Lower lobe of right lung (tissue), 2 donors: ENCODE measurements at places on chromosomes 2 and 18. TPM values are rescaled to one million over a fixed set of nuclear protein-coding genes. Genes with fewer than 3 reads are reported as not detected.

- DNase-seq: no peak
Measured at GRCh38 chr2:45681675-45682074, 30.2 kb downstream of the PRKCE start.

Gene KATNAL2
- total RNA-seq: 3.8 TPM

DNA sequence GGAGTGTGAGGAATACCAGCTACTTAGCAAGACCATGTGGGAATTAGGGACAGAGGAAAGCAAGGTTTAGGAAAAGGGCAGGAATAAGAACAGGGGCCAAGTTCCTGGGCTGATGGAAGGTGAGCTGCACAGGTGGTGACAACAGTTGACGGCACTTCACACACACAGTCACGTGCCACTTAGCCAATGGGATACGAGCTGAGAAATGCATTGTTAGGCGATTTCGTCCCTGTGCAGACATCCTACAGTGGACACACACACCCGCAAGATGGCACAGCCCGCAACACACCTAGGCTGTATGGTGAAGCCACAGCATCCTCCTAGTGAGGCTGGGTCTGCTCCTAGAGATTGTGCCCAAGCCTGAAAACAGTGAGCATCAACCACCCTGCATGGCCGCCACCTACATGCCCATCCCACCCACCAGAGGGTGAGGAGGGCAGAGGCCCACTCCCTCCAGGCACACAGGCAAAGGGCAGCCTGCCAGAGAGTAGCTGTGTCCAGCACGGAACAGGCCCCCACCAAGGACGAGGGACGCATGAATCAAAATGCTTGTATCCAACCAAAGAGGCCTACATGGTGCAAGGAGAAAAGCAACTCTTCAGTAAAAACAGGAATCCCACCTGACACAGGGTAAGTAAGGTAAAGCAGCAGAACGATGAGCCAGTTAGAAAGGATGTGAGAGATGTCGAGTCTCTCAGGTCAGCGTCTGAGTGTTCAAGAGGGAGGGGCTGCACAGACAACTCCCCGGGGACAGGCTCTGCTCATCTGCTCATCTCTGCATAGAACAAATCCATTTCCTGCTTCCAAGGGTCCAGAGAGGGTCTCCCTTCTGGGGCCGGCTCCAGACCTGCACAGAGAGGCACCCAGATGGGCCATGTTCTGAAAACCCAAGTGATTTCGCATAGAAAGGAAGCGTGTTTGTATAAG lies 51.3 kb downstream of the ZNF516 start:
- DNase-seq: peak; percentile 27

DNA sequence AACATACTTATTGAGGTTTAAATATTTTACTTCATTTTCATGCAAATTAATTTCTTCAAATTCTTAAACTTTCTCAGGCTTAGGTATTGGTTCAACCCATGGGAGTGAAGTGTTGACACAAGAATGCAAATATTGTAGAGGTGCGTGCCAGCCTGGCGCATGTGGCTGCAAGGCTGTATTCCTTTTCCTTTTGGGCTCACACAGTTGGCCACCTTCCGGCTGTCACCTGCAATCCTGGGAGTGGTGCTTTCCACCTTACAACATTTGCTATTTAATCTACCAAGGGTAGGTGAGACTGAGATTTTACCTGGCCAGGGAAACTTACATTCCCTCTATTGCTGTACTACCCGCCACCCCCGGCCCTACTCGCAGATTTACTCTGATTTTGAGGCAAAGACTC lies 141.1 kb downstream of the DCC start:
- DNase-seq: peak; percentile 58

- DNase-seq: no peak
Measured at GRCh38 chr2:10325278-10326145, 22.8 kb downstream of the HPCAL1 start.

DNA sequence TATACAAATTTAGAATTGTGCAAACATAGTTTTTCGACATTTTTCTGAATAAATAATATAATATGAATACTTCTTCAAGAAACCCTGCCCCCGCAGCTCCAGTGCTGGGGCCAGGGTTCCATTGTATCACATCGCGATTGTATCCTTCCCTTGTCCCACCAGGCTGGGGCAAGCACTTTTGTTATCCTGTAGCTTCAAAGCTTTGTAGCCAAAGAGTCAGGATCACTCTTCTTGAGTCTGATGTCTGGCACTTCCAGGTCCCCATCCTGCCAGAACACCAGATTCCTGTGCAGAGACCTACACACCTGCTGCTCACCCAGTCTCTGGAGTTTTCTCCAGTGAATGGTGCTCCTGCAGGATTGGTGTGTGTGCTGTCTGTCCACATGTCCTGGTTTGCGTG lies 186.9 kb downstream of the ASB1 start:
- no peak for DNase-seq

GRCh38 chr2:217505303-217505702 lies 497.5 kb downstream of the TNS1 start:
- no peak for DNase-seq

Gene SPC25
- total RNA-seq: 0.50 TPM

Gene PIKFYVE
- total RNA-seq: 27.8 TPM

GRCh38 chr2:151063271-151063670 lies 198.4 kb downstream of the RBM43 start:
- no peak for DNase-seq

Gene REG3G
- not detected for total RNA-seq

GRCh38 chr2:138157372-138157771 lies 193.1 kb downstream of the HNMT start:
- DNase-seq: no peak

Gene APCDD1
- 33.4 TPM for total RNA-seq

- DNase-seq: no peak
Measured at GRCh38 chr2:182784777-182785176, 68.7 kb downstream of the DNAJC10 start.

Gene KYNU
- total RNA-seq: 30.6 TPM

DNA sequence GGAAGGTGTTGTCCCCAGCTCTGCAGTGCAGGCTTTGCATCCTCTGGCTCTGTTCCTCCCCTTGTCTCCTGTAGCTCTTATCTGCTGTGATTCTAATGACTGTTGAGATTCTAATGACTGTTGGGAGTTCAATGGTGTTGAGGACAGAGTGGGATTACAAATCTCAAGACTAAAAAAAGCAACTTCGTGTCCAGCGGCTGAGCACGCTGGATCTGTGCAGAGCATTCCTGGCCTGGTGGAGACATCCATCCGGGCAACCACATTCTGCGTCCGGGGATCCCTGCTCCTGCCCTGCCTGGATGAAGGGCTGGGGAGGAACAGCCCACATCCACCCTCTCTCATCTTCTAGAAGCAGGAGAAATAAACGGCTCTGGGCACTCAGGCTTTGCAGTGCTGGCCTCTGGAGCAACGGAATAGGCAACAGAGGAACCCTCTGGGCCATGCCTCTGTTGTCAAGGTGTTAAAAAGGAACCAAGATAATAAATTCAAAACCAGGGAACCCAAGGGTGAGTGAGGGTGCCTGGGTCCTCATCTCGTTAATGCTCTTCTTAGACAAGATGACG lies 106.7 kb upstream of the ASB18 start:
- no peak for DNase-seq

DNA sequence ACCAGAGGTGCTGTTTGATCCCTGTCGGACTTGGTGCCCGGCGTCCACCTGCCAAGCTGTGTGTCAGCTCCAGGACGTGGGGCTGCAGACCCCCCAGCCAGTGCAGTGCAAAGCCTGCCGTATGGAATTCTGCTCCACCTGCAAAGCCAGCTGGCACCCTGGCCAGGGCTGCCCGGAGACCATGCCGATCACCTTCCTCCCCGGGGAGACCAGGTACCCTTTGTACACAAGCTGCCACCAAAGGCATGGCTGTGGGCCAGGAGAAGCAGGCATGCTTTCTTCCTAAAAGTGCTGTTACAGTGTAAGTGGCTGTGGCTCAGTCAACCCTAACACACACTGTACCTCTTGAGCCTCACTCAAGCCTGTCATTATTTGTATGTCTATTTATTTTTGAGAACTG lies 103.3 kb downstream of the RNF144A start:
- no peak for DNase-seq

GRCh38 chr2:23625726-23626125 lies 240.7 kb downstream of the KLHL29 start:
- DNase-seq: peak; percentile 22

GRCh38 chr2:84959095-84959565 lies 11.8 kb upstream of the KCMF1 start:
- no peak for DNase-seq

DNA sequence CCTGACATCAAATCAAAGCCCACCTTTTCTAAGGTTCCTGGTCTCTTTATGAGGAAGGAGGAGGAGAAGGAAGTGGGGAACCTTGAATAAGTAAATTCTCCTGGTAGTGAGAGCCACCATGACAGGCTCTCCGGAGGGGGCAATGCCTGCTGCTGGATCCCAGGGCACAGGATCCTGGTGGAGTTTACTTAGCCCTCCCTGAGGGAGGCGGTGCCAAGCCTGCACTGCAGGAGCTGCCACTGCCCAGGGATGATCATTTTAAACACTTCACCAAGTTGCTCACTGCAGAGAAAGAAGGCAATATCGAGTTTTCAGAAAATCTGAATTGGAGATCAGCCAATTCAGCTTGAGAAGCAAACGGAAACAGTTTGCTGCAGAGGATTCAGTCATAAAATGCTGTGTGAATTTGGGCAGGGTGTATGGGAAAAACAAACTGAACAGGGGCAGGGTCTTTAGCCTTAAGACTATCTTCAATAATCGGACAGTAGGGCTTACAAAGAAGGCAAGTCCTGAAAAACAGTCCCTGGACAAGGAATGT lies 200.7 kb downstream of the RAD51AP2 start:
- no peak for DNase-seq

- no peak for DNase-seq
Measured at GRCh38 chr2:215002500-215002899, 135.9 kb downstream of the ABCA12 start.

DNA sequence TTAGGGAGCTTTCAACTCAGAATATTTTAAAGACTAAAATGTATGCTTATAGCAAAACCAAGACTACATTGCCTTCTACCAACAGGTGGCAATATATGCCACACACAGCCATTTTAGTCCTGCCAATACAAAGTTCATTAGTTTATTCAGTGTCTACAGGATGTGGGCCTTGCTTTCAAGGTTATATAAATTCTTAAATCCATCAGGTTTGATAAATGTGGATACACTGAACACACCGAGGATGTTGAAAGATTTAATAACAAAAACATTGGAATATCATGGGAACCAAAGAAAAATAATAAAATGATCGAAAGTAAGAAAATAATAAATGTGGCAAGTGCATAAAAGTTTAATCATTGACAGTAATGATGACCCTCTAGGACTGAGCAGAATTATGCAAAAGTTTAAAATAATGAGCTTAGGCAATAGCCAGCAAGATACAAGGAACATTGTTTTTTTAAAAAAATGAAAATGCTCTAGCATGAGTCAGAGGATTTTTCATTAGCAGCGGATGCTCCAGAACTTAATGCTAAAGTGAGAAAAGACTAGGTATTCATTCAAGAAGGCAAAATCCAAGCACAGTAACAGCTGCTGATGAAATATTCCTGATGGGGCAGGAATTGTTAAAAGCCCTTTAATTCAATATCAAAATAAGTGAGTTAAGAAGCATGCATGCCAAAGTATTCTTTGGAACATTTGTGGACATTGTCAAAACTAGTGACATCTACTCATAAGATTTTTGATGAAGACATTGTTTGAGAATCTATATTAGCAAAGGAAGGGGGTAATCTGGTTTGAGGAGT lies 14.2 kb downstream of the SCN9A start:
- no peak for DNase-seq

Gene TTL
- 48.5 TPM for total RNA-seq

Gene GALR1
- not detected for total RNA-seq

Gene IL1B
- total RNA-seq: 17.5 TPM
